ENCODE measurements at places on chromosomes 4 and X.
A peak's percentile ranks its signal among the peaks of the same experiment; 100 is the strongest.

DNA sequence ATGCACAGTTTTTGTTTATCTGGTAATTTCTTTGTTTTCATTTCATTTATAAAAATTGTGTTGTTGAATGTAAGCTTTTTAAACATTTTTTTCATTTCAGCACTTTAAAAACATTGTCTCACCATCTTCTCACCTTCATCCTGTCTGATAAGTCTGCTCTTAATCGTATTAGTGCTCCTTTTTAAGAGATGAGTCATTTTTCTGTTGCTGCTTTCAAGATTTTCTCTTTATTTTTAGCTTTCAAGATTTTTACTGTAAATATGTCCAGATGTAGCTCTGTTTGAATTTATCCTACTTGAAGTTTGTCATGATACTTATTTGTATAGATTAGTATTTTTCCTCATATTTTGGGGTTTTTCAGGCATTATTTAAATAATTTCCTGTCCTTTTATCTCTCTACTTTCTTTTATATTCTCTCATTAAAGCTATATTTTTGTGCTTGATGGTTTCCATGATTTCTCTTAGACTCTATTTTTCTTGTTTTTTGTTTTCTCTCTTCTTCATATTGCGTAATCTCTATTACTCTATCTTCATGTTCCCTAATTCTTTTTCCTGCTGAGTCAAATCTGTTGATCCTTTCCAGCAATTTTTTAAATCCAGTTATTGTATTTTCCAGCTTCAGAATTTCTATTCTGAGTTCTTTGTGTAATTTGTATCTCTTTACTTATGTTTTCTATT lies 1400.4 kb upstream of the PCDH7 start:
- DNase-seq: no peak

- no peak for DNase-seq
Measured at GRCh38 chr4:150149381-150149780, 71.1 kb downstream of the DCLK2 start.

- no peak for DNase-seq
Measured at GRCh38 chrX:41308884-41309647, 24.9 kb upstream of the DDX3X start.

DNA sequence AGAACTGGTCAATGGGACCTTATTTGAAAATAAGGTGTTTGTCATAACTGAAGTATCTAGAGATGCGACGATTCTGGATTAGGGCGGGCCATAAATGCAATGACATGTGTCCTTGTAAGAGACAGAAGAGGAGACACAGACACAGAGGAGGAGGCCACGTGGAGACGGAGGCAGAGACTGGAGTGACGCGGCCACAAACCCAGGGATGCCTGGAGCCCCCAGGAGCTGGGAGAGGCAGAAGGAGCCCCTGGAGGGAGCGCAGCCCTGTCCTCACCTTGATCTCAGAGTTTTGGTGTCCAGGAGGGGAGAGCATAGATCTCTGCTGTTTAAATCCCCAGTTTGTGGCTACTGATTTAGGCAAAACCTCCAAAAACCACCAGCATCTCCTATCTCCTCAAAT lies 5.0 kb downstream of the GTPBP6 start:
- peak; percentile 52 for DNase-seq

- DNase-seq: no peak
Measured at GRCh38 chr4:158739600-158739999, 16.4 kb upstream of the PPID start.

GRCh38 chr4:176575141-176575730 lies 217.5 kb downstream of the VEGFC start:
- DNase-seq: no peak

GRCh38 chr4:182400790-182401189 lies 157.6 kb downstream of the TENM3 start:
- no peak for DNase-seq

Measured in chondrocyte (in vitro differentiated cells).